ENCODE measurements at places on chromosomes 3 and 15.

DNA sequence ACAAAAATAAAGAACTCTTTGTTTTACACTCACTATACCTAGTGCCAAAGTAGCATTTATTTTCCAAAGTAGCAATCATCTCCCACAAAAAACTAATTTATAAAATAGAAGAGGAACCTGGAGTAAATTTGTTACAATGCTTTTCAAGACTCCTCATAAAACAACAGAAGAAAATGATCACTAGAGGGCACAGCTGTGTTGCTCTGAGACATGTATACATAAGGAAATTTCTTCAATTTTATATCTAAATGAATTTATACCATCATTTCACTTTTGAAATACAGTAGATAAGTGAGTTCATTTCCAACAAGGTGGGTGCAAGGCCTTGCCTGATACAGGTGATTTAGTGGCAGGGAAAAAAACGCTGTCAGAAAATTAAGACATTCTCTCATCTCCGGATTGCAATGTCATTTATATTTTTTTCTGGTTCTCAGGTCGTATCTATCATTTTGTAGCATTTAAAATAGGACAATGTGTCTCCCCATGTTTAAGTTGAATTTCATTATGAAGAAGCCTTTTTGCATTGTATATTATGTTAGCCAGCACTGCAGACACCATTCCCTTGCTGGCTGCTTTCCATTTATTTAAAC is 25.3 kb upstream of the ARHGEF26 start:
- DNase-seq = peak; percentile 54

GRCh38 chr3:38634111-38634510 is 15.4 kb downstream of the SCN5A start:
- peak; percentile 37 for DNase-seq

GRCh38 chr15:39304931-39305728 is 275.7 kb upstream of the THBS1 start:
- no peak for DNase-seq

DNA sequence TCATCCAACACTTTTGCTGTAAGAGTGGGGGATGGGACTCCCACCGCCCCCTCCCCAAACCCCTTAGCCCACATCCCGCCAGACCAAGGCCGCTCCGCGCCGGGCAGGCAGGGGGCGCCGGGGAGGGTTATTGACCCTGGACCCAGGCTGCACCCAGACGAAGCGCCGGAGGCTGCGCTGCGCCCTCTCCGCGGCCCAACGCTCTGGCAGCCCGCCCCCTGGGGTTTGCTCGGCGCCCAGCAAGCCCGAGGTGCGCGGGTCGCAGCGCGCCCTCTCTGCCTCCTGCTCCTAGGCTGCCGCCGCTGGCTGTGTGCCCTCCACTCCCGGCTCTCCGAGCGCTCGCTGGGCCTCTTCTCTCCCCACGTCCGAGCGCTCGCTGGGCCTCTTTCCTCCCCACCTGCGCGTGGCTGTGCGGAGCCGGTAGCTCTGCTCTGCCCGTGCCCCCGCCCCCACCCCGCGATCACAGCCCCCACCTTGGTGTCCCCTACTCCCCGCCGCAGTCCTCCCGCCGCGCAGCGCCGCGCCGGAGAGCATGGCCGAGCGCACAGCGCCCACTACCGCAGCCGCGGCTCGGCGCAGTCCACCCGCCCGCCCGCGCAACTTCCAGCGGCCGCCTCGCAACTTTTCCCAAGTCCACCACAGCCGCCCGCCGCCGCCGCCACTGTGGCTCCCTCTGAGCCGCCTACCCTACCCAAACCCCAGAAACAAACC is 1.2 kb downstream of the MECOM start:
- peak; percentile 62 for DNase-seq

DNA sequence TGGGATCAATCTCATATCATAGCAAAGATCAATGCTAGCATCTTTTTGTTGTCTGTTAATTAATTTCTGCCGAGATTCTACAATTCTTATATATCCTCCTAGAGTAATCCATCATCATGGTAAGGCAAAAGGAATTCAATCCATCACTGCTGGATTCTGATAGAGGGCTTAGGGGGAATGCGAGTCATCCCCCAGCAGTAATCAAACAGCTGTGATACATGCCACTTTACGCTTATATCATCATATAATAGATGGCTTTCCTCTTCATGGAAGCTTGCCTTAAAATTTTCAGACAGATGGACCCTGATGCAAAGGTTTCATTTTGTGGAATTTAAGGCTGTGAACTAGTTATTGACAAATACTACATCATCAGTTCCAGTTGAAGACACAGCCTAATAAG is 645.9 kb downstream of the CADM2 start:
- no peak for DNase-seq

GRCh38 chr3:184395320-184395660 is 15.4 kb downstream of the CHRD start:
- no peak for DNase-seq

DNA sequence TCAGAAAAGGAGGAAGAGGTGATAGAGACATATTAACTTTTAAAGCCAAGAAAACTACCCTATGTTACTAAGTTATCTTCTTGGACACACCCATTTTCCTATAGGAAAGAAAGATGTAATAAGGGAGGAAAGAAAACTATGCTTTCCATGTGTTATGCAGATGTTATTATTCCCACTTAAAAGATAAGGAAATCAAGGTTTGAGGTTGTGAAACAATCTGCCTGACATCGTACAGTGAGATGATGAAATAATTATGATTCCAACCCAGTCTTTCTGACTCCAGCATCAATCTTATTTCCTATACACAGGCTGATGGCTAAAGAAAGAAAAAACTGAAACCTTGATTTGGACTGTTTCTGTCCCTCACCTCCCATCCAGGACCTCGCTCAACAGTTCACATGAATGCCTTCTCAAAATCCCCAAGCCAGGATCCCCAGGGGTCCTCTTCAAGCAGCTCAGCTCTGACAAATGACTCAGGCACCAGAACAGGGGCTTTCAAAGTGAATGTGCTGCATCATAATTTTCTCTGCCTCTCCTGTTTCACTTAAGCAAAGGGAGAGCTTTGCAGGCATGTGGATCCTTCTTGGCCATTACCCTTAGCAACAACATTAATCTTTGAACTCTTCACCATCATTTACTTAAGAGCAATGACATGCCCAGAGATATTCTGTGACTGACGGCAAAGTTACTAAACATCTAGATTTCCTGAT is 12.4 kb upstream of the EID1 start:
- peak; percentile 89 for DNase-seq

DNA sequence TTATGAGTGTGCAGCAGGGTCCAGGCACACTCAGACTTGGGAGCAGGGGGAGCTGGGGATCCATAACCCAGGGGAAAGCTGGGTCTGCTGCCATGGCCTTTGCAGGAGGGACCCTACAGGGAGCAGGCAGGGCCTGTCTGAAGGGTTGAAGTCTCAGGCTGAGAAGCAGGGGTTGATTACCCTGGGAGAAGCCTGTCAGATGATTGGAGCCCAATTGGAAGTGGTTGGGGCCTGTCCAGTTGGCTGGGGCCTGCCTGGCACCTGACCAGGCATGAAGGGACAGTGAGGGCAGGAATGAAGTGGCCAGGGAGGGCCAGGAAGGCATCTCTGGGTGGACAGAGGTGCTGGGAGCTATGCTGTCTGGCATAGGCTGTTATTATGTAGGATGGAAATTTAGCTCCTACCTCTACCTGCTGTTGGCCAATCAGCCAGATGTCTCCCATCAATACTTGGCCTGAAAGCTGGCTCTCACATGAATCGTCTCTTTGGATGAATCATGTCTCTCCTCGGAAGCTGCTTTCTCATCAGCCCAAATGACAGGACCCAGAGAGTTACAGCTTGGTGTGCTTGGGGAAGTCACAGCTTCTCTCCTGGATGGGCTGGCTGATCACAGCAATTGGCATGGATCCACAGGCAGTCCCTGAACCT is 27.4 kb upstream of the SLCO2A1 start:
- no peak for DNase-seq

GRCh38 chr3:134308350-134308891 is 57.8 kb upstream of the RYK start:
- peak; percentile 84 for DNase-seq

- no peak for DNase-seq
Observed at GRCh38 chr15:60763688-60764087, 284.7 kb upstream of the ICE2 start.

DNA sequence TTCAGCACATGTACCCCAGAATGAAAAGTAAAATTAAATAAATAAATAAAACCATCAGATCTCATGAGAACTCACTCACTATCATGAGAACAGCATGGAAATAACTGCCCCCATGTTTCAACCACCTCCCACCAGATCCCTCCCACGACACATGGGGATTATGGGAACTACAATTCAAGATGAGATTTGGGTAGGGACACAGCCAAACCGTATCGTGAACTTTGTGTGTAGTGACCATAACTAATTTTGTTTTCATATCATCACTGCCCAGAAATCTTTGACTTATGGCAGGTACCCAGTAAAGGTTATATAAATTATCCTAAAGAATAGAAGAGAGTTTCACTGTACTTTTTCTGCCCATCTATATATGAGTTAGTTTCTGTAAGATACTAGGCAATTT is 766.5 kb downstream of the ROBO1 start:
- no peak for DNase-seq

GRCh38 chr3:40996382-40996781 is 202.9 kb upstream of the CTNNB1 start:
- DNase-seq = no peak

GRCh38 chr3:10949197-10949596 is 43.4 kb upstream of the SLC6A1 start:
- DNase-seq = no peak

DNA sequence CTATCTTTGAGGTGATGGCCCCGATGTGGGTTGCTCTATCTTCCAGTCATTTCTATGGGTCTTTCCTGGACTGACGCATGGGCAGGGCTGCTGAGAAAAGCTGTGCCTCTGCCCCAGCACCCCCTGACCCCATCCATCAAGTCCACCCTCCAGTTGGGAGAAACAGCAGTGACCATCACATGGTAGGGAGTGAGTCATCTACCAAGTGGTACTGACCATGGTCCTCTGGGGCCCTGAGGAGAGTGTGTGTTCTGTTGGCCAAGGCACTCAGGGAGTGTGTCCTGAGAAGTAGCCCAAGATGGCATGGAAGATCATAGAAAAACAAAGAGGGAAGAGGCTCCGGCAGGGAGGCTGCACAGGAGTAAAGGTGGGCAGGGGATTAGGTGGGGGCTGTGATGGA is 1.6 kb upstream of the DNAH1 start:
- no peak for DNase-seq

- no peak for DNase-seq
Observed at GRCh38 chr3:176078906-176079305, 1118.4 kb downstream of the TBL1XR1 start.

GRCh38 chr3:180926526-180926925 is 14.1 kb downstream of the FXR1 start:
- DNase-seq = no peak

DNA sequence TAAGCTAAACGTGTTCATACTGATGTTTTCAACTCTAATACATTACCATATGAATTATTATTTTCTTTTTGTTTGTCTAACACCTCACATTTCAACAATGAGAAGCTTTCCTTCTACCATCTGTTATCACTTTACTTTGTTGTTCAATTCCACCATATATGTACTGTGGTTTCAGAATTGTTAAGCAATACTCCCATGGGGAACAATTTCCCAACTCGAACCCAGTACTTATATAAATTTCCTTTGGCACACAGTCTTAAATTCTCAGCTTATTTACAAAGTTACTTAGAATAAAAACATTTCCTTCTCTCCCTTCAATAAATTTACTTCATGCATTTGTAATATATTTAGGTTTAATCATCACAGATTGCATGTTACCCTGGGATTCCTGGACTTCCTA is 1764.4 kb downstream of the OTOL1 start:
- DNase-seq = no peak

GRCh38 chr3:16583551-16583950 is 21.7 kb downstream of the DAZL start:
- peak; percentile 33 for DNase-seq

- DNase-seq = no peak
Observed at GRCh38 chr15:69143756-69144436, 16.5 kb upstream of the GLCE start.

DNA sequence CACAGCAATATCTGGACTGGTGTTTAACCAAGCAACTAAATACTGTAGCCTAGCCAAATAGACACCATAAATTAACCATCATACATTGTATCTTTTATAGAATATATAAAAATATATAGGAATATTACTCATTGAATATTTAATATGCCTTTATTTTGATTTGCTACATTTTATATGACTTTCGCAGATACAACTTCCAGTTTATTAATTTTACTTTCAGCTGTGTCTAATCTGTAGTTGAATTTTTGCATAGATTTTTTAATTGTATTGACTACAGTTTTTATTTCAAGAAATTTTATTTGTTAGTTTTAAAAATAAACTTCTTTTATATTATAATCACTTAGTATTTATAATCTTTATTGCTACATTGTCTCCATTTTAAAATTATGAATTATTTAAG is 299.7 kb downstream of the LSAMP start:
- DNase-seq = no peak

GRCh38 chr3:19392150-19392549 is 243.8 kb downstream of the KCNH8 start:
- no peak for DNase-seq

DNA sequence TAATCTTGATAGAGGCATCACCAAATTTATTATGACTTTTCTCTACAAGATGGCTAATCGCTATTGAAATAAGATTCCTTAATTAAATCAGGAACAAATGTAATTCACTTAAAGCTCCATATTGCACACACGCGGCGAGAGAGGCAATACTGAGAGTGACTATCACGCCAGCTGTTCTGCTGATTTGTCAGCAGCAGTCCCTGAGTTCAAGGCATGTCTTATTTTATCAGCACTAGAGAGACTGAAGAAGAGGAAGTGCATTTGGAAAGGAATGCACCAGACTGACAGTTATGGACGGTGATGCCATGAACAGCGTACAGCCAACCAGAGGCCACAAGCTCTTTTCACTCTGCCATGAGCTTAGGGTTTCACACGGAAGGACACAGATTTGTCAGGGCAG is 83.6 kb upstream of the SLCO3A1 start:
- DNase-seq = no peak

GRCh38 chr15:53987480-53987879 is 9.2 kb downstream of the UNC13C start:
- DNase-seq = no peak

GRCh38 chr15:77546050-77546501 is 86.6 kb downstream of the LINGO1 start:
- DNase-seq = peak; percentile 94

DNA sequence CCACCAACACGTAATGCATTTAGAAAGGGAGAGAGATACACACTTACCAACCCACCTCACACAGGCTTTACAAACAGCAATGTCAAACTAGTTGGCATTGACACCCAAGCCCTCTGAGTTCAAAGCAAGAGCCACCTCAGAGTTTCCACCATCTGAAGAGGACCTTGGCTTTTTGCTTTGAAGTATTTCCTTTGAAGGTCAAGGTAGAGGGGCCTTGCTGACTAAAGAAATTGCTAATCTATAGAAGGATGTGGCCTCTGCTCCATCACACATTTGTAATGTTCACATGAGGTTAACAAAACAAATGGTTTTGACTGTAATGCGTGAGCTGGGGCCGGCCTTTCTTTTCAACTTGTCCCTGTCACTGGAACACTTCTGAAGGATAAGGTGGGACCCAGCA is 117.7 kb downstream of the POLR2M start:
- no peak for DNase-seq

- DNase-seq = no peak
Observed at GRCh38 chr3:123876858-123877257, 7.3 kb downstream of the MYLK start.
